Large intestine (tissue), 12 donors: ENCODE measurements at places on chromosomes 2 and 18. TPM values are rescaled to one million over a fixed set of nuclear protein-coding genes. Genes with fewer than 3 reads are reported as not detected.

The CRACDL gene
- 3.0 TPM for polyA plus RNA-seq

The CCDC74A gene
- polyA plus RNA-seq: 3.6 TPM

The CD8B2 gene
- polyA plus RNA-seq: 0.42 TPM

The CFAP65 gene
- 3.4 TPM for polyA plus RNA-seq

- H3K4me1 ChIP-seq: no peaks in the 10 kb centered on the region
- no peak overlapping the region for H3K27ac ChIP-seq
- DNase-seq: no peak
- H3K36me3 ChIP-seq: no peaks in the 10 kb centered on the region
- H3K4me3 ChIP-seq: no peak overlapping the region
- no peaks in the 10 kb centered on the region for H3K27me3 ChIP-seq
These were observed 271.5 kb upstream of the MMADHC start for GRCh38 chr2:149858901-149859634.

DNA sequence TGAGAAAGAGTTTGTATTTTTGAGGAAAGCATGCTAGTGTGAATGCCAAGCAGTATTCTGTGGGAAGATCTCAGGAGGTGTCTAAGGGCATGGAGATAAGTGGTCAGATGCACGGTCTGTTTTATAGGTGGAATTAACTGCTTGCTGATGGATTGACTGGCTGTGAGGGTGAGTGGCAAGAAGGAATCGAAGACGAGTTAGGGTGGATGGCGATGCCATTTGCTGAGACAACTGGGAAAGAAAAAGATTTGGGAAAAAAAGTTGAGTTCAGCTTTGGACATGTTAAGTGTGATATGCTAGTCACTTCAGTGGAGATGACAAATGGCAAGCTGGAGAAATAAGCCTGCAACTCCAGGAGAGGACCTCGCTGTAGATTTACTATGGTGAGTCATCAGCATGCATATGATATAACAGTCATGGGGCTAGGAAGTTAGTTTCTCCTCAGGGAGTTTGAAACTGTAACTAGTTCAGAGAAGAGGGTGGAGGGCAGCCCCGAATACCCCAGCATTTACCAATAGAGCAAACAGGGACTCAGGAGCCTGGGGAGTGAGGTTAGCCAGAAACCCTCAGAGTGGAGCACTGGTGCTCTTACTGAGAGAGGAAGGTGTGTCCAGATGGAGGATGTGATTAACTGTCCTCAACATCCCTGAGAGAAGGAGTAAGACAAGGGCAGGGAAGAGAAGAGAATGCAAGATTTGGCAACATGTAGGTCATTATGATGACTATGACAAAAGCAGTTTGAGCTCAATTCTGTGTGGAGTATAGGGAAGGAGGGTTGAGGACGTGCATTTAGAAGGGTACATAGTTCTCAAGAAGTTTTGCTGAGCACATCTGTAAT is 2.0 kb upstream of the HK2 start:
- no peaks in the 10 kb centered on the region for H3K36me3 ChIP-seq
- DNase-seq: no peak
- H3K27ac ChIP-seq: no peak overlapping the region
- peaks cover 3% of the 10 kb centered on the region for H3K4me1 ChIP-seq
- H3K27me3 ChIP-seq: peaks cover 66% of the 10 kb centered on the region

DNA sequence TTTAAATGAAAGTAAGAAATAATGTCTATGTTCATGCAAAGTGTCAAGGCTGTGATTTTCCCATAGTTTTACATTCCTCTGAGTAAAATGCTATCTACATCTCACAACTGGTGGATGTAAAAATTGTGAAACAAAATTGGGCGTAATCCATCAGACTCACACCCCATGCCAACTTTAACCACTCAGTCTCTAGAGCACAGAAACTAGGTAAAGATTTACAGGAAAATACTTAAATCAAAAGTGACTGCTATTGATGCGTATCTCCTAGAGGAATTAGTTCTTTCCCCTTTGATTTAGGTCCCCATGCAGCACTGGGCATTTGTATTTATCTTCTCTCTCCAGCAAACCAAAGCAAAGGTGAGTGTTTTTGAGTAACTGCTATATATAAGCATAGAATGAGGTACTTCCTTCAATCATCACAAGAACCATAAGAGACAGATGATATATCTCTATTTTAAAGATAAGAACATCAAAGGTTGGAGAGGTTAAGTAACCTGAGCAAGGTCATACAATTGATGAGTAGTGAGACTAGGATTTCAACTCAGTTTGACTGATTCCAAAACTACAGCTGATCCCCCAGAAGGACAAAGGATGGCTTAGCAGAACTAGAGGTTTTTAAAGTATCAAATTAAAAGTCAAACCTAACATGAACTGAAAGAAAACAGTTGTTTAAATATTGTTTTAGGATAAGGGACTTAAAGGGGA is 594.0 kb upstream of the ACVR2A start:
- H3K4me1 ChIP-seq: no peaks in the 10 kb centered on the region
- H3K27ac ChIP-seq: no peak overlapping the region
- no peak for DNase-seq
- H3K36me3 ChIP-seq: no peaks in the 10 kb centered on the region
- no peaks in the 10 kb centered on the region for H3K27me3 ChIP-seq

DNA sequence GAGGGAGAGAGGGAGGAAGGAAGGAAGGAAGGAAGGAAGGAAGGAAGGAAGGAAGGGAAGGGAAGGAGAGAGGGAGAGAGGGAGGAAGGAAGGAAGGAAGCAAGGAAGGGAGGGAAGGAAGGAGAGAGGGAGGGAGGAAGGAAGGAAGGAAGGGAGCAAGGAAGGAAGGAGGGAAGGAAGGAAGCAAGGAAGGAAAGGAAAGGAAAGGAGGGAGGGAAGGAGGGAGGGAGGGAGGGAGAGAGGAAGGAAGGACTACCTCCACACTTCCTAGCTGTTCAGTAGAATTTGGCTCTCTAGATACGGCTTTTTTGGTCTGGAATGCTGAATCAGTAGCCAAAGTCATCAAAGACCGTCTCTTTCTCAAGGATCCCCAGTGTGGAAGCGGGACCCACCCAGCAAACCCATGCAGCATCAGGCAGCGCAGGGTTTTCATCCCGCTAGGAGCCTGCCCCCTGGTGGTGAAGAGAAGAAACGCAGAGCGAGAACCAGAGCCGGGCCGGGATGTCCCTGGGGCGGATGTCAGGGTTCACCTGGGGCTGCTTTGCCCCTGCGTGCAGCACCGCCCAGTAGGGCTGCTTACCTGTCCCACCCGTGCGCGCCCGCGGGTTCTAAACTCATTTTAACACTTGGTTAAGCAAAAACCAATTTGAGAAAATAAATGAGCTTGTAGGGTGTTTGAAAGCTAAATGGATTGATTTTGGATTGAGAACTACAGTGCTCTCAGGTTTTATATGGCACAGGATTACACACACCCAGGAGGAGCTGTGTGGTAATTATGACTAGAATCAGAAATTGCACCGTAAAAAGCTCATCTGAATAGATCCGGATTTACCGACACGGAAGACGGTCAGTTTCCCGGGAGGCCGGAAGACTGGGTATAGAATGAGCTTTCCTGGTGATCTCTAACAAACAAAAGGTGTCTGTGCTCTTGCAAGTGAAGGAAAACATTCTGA is 48.1 kb upstream of the ARL4C start:
- peak; percentile 24 for DNase-seq
- no peaks in the 10 kb centered on the region for H3K4me1 ChIP-seq
- H3K27me3 ChIP-seq: peaks cover 2% of the 10 kb centered on the region
- H3K27ac ChIP-seq: no peak overlapping the region

DNA sequence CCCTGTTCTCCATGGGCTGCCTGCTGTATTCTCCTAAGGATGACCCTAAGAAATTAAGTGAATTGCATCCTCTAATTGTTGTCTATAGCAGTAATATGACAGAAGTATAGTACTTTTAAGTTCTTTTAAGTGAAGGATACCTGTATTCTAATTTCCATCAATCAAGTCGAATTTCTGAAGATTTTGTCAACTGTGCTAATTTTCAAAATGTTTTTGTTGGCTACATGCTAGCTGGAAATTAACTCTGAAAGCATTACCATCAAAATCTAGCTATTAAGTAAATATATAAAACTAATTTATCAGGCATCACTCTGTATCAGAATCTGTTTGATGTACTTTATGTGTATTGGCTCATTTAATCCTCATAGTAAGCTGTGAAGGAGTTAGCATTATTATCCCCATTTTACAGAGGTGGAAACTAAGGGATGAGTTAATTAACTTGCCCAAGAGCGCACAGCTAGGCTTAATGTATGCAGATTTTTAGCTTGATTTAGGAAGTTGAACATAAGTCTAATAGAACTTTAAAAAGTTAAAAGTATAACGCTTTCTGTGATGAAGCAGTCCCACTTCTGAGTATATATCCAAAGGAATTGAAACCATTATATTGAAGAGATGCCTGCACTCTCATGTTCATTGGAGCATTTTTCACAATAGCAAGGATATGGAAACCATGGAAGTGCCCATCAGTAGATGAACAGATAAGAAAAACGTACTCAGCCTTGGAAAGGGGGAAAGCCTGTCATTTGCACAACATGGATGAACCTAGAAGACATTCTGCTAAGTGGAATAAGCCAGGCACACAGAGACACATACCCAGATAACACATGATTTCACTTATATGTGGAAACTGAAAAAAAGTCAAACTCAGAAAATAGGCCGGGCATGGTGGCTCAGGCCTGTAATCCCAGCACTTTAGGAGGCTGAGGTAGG is 32.0 kb downstream of the EML4 start:
- DNase-seq: no peak
- no peak overlapping the region for H3K4me3 ChIP-seq
- H3K36me3 ChIP-seq: no peaks in the 10 kb centered on the region
- no peak overlapping the region for H3K27ac ChIP-seq
- peaks cover 17% of the 10 kb centered on the region for H3K4me1 ChIP-seq
- H3K27me3 ChIP-seq: no peaks in the 10 kb centered on the region

- DNase-seq: no peak
- H3K27ac ChIP-seq: no peak overlapping the region
These were observed 1377.4 kb upstream of the ACVR2A start for GRCh38 chr2:146467425-146467824.

DNA sequence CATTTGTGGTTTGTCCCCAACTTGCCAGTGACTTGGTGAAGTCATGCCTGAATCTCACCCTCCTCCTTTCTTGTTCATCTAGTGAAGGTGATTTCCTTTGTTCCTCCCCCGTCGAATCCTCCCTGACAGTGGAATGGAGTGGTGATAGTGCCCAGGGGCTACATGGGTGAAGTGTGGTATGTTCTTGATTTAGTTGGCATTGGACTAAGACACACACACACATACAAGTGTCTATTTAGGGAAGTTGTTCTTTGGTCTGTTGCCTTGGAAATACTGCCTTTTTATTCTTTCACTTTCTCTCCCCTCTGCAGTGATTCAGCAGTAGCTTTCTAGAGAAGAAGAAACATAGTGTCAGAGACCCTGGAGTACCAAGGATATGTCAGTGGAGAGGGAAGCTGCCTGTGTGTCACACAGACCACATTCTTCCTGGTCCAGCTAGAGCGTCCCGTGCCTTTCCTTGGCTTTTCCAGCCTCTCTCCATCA is 10.9 kb downstream of the INPP4A start:
- no peak overlapping the region for H3K4me3 ChIP-seq
- H3K36me3 ChIP-seq: no peaks in the 10 kb centered on the region
- no peaks in the 10 kb centered on the region for H3K27me3 ChIP-seq

GRCh38 chr2:96075199-96075771 is 40.6 kb upstream of the GPAT2 start:
- H3K36me3 ChIP-seq: no peaks in the 10 kb centered on the region
- H3K27ac ChIP-seq: no peak overlapping the region
- no peaks in the 10 kb centered on the region for H3K27me3 ChIP-seq
- no peaks in the 10 kb centered on the region for H3K4me1 ChIP-seq

GRCh38 chr2:86552889-86553288 is 10.4 kb downstream of the CHMP3 start:
- H3K4me3 ChIP-seq: no peak overlapping the region
- DNase-seq: no peak
- no peaks in the 10 kb centered on the region for H3K27me3 ChIP-seq
- H3K36me3 ChIP-seq: peaks cover 4% of the 10 kb centered on the region
- no peaks in the 10 kb centered on the region for H3K4me1 ChIP-seq
- H3K27ac ChIP-seq: no peak overlapping the region

- no peak for DNase-seq
- no peaks in the 10 kb centered on the region for H3K36me3 ChIP-seq
- no peak overlapping the region for H3K4me3 ChIP-seq
- H3K27me3 ChIP-seq: peaks cover 10% of the 10 kb centered on the region
- H3K27ac ChIP-seq: no peak overlapping the region
These were observed 466.9 kb upstream of the HNRNPA3 start for GRCh38 chr2:176745543-176746200.

- H3K36me3 ChIP-seq: peaks cover 7% of the 10 kb centered on the region
- DNase-seq: no peak
- H3K4me1 ChIP-seq: peaks cover 5% of the 10 kb centered on the region
- no peak overlapping the region for H3K4me3 ChIP-seq
- H3K27me3 ChIP-seq: no peaks in the 10 kb centered on the region
These were observed 34.9 kb upstream of the RNF138 start for GRCh38 chr18:32056613-32057358.

- no peak overlapping the region for H3K27ac ChIP-seq
- H3K4me1 ChIP-seq: peaks cover 31% of the 10 kb centered on the region
- H3K27me3 ChIP-seq: peaks cover 99% of the 10 kb centered on the region
These were observed 1.8 kb upstream of the GBX2 start for GRCh38 chr2:236169741-236170589.

DNA sequence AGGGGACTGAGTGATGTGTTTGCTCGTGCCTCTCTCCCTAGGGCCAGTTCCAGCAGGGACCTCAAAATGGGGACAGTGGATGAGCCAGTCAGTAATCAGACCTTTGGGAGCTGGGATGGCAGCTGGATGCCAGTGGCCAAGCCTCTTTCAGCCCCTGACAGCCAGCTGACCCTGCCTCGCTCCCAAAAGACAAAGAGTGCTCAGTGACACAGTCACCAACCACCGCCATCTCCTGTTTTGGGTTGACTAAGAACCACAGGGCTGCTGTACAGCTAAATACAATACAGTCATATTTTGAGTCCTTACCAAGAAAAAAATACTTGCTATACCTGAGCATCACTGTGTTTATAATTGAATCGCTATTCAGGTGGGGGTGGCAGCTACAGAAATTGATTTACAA is 75.7 kb downstream of the POU3F3 start:
- no peaks in the 10 kb centered on the region for H3K36me3 ChIP-seq
- peaks cover 2% of the 10 kb centered on the region for H3K27me3 ChIP-seq
- no peaks in the 10 kb centered on the region for H3K4me1 ChIP-seq
- no peak overlapping the region for H3K27ac ChIP-seq

- DNase-seq: peak; percentile 40
- H3K36me3 ChIP-seq: peaks cover 59% of the 10 kb centered on the region
- no peak overlapping the region for H3K27ac ChIP-seq
These were observed 38.5 kb downstream of the LPIN1 start for GRCh38 chr2:11784747-11785610.

DNA sequence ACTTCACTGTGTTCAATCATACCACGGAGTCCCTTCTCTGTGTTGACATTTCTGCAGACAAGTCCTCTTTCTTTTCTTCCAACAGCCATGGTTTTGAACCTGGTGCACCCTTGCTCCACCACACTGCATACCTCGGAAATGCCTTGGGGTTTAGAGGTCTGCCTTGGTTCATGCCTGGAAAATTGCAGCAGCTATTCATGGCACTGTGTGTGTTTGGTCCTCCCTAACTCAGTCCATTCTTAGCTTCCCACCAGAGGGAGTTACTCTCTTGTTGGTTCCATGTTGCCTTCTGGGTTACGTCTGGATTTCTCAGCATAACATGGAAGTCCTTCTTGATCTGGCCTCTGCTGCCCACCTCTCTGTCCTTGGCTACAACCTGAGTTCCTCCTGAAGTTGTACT is 206.0 kb downstream of the FHOD3 start:
- H3K4me3 ChIP-seq: no peak overlapping the region
- H3K27ac ChIP-seq: no peak overlapping the region
- no peaks in the 10 kb centered on the region for H3K36me3 ChIP-seq
- no peaks in the 10 kb centered on the region for H3K4me1 ChIP-seq
- H3K27me3 ChIP-seq: no peaks in the 10 kb centered on the region
- no peak for DNase-seq
